Activated CD8-positive, alpha-beta memory T cell treated with anti-CD3 and anti-CD28 coated beads for 36 hours (primary cell): ENCODE measurements at places on chromosomes 6 and 20. TPM values are rescaled to one million over a fixed set of nuclear protein-coding genes. Genes with fewer than 3 reads are reported as not detected.

The EFCAB8 gene
- total RNA-seq: 0.21 TPM

The MROH8 gene
- total RNA-seq: 3.7 TPM

The RIPPLY2 gene
- not detected for total RNA-seq

The OXT gene
- not detected for total RNA-seq

The PRND gene
- total RNA-seq: not detected

The GLP1R gene
- total RNA-seq: 0.15 TPM

The FLRT3 gene
- not detected for total RNA-seq

The SERINC3 gene
- 54.7 TPM for total RNA-seq

The RCAN2 gene
- total RNA-seq: 0.36 TPM

The C20orf202 gene
- not detected for total RNA-seq

The XKR7 gene
- total RNA-seq: 0.02 TPM

The CPXM1 gene
- 1.7 TPM for total RNA-seq

The ARMC2 gene
- 5.3 TPM for total RNA-seq

The CD93 gene
- 0.36 TPM for total RNA-seq

The PXDC1 gene
- total RNA-seq: not detected

The CAGE1 gene
- total RNA-seq: 0.13 TPM

The OTOR gene
- total RNA-seq: not detected
